ENCODE measurements at places on chromosomes 4 and X. TPM values are rescaled to one million over a fixed set of nuclear protein-coding genes. Genes with fewer than 3 reads are reported as not detected.

GRCh38 chr4:82889287-82889686 lies 1.7 kb downstream of the SEC31A start:
- peak overlapping the region; percentile 93 for H3K4me3 ChIP-seq
- DNase-seq, result no peak
- H3K27ac ChIP-seq, result no peak overlapping the region
- peaks cover 2% of the 10 kb centered on the region for H3K4me1 ChIP-seq

- H3K4me1 ChIP-seq, result peaks cover 8% of the 10 kb centered on the region
- no peaks in the 10 kb centered on the region for H3K27me3 ChIP-seq
- no peak overlapping the region for H3K4me3 ChIP-seq
- DNase-seq, result no peak
- H3K36me3 ChIP-seq, result no peaks in the 10 kb centered on the region
- no peak overlapping the region for H3K27ac ChIP-seq
Observed at GRCh38 chr4:8539661-8540060, 40.5 kb upstream of the GPR78 start.

NEIL3 gene
- 4.5 TPM for total RNA-seq

DNA sequence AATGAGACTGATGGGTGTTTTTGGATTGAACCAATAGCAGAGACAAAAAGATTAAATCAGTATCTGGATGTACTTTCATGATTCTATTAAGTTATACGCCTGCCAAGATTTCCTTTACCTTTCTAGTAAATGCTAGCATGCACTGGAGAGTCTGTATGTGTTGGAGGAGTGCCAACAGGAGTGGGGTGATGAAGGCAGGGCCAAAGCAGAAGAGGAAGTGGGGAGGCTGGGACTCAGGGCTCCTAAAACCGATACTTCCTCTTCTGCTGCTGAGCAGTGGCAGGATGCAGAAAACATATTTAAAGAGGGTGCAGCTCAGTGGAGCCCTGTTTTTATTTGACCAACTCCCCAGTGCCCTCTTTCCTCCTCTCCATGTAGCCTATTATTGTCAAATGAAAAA lies 5.6 kb downstream of the CYSLTR1 start:
- no peak overlapping the region for H3K4me3 ChIP-seq
- no peaks in the 10 kb centered on the region for H3K27me3 ChIP-seq
- no peaks in the 10 kb centered on the region for H3K36me3 ChIP-seq

BEND4 gene
- total RNA-seq, result not detected

DNA sequence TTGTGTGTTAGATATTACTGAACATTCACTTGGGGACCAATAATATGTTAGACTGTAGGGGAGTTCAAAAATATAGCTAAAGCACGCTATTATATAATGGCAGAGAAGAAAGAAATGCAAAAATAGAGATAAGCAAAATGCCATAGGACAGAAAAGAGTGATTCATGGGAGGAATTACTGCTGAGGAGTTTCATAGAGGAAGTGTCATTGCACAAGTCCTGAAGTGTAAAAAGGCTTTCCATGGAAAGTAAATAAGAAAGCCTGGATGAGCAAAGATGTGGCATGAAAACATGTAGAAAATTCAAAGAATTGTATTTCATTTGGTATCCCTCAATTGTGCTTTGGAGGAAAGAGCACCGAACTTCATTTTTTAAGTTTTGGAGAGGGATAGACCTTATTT lies 14.5 kb downstream of the HMGB2 start:
- no peak overlapping the region for H3K4me3 ChIP-seq
- H3K4me1 ChIP-seq, result peaks cover 4% of the 10 kb centered on the region
- H3K27ac ChIP-seq, result no peak overlapping the region
- H3K27me3 ChIP-seq, result no peaks in the 10 kb centered on the region

SLC7A11 gene
- 74.8 TPM for total RNA-seq

DNA sequence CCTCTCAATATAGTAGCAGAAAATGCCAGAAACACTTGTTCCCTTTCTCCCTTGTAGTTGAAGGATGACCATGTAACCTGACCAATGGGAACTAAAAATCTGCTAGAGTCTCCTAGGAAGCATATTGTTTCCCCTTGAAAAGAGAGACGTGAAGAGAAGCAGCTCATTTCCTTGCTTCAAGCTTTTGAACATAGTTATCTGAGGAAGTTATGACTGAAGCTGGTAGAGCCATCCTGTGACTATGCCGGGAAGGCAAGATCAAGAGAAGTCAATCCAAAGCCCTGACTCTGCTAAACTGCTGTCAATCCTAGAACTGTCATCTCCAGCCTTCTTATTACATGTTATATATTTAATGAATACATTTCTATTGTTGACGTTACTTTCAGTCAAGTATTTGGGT lies 66.6 kb downstream of the EIF4E start:
- no peak for DNase-seq
- no peaks in the 10 kb centered on the region for H3K27me3 ChIP-seq
- H3K36me3 ChIP-seq, result no peaks in the 10 kb centered on the region
- no peak overlapping the region for H3K27ac ChIP-seq
- H3K4me1 ChIP-seq, result no peaks in the 10 kb centered on the region

NAT8L gene
- total RNA-seq, result 0.26 TPM

- no peak overlapping the region for H3K4me3 ChIP-seq
- no peak overlapping the region for H3K27ac ChIP-seq
- no peak for DNase-seq
- no peaks in the 10 kb centered on the region for H3K27me3 ChIP-seq
- no peaks in the 10 kb centered on the region for H3K36me3 ChIP-seq
Observed at GRCh38 chrX:123971982-123972381, 10.5 kb downstream of the STAG2 start.

CT45A3 gene
- total RNA-seq, result not detected

DNA sequence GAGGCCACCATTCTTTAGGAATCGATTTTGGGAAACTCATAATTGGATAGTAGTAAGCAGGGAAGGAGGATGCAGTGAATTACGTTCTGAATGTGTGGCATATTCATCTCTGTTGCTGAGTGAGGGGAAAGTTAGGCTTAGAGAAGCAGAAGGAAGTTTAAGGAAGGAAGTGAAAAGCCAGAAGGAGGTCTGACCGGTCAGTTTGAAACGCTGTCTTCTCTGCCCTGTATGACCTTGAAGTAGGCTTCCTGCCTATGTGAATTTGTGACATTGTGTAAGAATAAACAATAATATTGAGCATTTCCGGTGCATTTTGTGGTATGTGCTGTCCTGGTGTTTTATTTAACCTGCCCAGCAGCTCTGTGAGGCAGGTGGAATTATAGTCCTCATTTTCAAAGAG lies 67.3 kb downstream of the PDLIM5 start:
- peaks cover 7% of the 10 kb centered on the region for H3K4me1 ChIP-seq
- no peaks in the 10 kb centered on the region for H3K36me3 ChIP-seq
- no peaks in the 10 kb centered on the region for H3K27me3 ChIP-seq
- H3K27ac ChIP-seq, result no peak overlapping the region
- H3K4me3 ChIP-seq, result no peak overlapping the region

TMPRSS11A gene
- not detected for total RNA-seq

DNA sequence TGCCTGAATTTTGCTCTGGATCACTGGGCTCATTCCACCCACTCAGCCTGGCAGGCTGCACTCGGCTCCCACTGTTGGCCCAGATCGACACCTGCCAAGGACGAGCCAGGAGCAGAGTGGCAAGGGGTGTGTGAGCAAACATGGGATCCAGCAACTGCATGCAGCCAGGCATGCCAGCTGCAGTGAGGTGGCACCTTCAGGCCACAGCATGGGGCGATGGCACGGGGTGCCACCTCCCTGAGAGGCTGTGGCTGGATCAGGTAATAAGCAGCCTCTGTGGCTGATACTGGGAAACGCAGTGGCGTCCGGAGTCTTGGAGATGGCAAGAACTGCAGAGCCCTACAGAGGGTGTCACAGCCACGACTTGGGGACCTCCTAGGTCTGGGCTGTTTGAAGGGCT lies 244.5 kb upstream of the FSTL5 start:
- H3K4me3 ChIP-seq, result no peak overlapping the region
- no peaks in the 10 kb centered on the region for H3K27me3 ChIP-seq
- no peaks in the 10 kb centered on the region for H3K4me1 ChIP-seq
- no peak overlapping the region for H3K27ac ChIP-seq
- no peak for DNase-seq

SHISA3 gene
- total RNA-seq, result 0.33 TPM

DNA sequence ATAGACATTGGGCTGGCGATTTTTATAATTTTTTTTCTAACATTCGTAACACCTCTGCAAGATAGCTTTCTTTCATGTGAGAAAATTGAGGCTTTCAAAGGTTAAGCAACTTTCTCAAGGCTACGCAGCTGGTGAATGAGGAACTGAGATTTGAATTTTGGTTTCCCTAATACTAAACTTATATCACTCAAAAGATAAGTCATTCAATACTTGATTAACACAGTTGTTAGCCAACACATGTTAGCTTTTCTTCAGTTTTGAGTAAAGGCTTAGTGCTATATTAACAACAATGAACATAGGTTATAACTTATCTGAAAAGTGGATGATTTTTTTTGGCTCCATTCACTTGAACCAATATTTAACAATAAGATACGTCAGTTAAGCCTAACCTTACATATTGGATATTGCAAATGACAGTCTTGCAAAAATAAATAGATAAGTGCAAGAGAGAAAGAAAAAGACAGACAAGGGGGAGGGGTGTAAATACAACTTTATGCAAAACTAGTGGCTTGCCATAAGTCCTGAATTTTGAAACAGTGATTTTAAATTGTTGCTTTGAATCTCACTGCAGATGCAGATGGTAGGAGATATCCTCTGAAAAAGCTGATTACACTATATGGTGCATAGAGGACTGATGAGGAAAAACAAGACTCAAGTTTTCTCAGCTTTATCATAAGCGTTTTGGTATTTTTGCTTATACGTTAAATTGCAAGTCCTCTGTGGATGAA lies 11.1 kb upstream of the GPM6A start:
- no peak overlapping the region for H3K27ac ChIP-seq
- H3K36me3 ChIP-seq, result no peaks in the 10 kb centered on the region
- H3K27me3 ChIP-seq, result no peaks in the 10 kb centered on the region
- DNase-seq, result no peak

GRCh38 chr4:54099748-54100574 lies at the start of gene GSX2:
Gene GSX2 (plus strand): TSS chr4:54100163. CDS start chr4:54100345, 182 bp downstream.
- H3K4me3 ChIP-seq, result peak within 1 kb of the TSS; percentile 52
- no peak within 1 kb of the TSS for H3K27ac ChIP-seq
- no peaks in the 10 kb centered on the region for H3K36me3 ChIP-seq
- H3K4me1 ChIP-seq, result peaks cover 13% of the 10 kb centered on the region
- H3K27me3 ChIP-seq, result peaks cover 31% of the 10 kb centered on the region
- no peak for DNase-seq

GRCh38 chr4:648579-649292 lies 23.4 kb downstream of the PDE6B start:
- no peak for DNase-seq
- H3K4me1 ChIP-seq, result no peaks in the 10 kb centered on the region
- peaks cover 4% of the 10 kb centered on the region for H3K27me3 ChIP-seq
- no peaks in the 10 kb centered on the region for H3K36me3 ChIP-seq
- H3K27ac ChIP-seq, result no peak overlapping the region
- H3K4me3 ChIP-seq, result no peak overlapping the region

GPR101 gene
- not detected for total RNA-seq

DNA sequence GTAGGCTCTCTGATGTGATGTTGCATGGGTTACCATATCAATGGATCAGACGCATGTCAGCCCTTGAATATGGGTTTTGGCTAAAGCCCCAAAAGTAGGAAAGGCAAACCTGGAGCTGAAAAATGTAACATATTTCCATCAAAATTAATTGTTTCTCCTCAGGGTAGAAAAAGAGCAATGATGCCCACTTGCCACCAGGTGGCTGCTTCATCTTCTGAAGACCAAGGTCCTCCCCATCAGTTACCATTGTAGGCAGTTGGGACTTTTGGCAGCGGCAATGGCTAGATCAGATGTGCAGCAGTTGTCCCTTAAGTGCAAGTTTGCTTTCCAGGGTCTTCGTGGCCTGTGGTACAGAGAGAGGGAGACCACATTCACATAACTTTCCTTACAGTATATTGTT lies 118.2 kb downstream of the NAF1 start:
- H3K4me3 ChIP-seq, result no peak overlapping the region
- DNase-seq, result peak; percentile 21
- H3K27me3 ChIP-seq, result no peaks in the 10 kb centered on the region
- no peak overlapping the region for H3K27ac ChIP-seq
- H3K4me1 ChIP-seq, result no peaks in the 10 kb centered on the region
- H3K36me3 ChIP-seq, result no peaks in the 10 kb centered on the region

GRCh38 chr4:1244081-1244977 lies 4.6 kb downstream of the CTBP1 start:
- H3K4me1 ChIP-seq, result peaks cover 16% of the 10 kb centered on the region
- no peak overlapping the region for H3K27ac ChIP-seq
- no peaks in the 10 kb centered on the region for H3K27me3 ChIP-seq
- DNase-seq, result no peak

- H3K4me1 ChIP-seq, result no peaks in the 10 kb centered on the region
- H3K27me3 ChIP-seq, result no peaks in the 10 kb centered on the region
- no peak for DNase-seq
- no peak overlapping the region for H3K27ac ChIP-seq
- H3K36me3 ChIP-seq, result no peaks in the 10 kb centered on the region
Observed at GRCh38 chrX:2550328-2551020, 49.7 kb upstream of the DHRSX start.

- H3K4me3 ChIP-seq, result no peak overlapping the region
- no peaks in the 10 kb centered on the region for H3K36me3 ChIP-seq
- no peaks in the 10 kb centered on the region for H3K27me3 ChIP-seq
- H3K4me1 ChIP-seq, result no peaks in the 10 kb centered on the region
- H3K27ac ChIP-seq, result no peak overlapping the region
- DNase-seq, result no peak
Observed at GRCh38 chr4:5921981-5922380, 29.1 kb upstream of the CRMP1 start.

DNA sequence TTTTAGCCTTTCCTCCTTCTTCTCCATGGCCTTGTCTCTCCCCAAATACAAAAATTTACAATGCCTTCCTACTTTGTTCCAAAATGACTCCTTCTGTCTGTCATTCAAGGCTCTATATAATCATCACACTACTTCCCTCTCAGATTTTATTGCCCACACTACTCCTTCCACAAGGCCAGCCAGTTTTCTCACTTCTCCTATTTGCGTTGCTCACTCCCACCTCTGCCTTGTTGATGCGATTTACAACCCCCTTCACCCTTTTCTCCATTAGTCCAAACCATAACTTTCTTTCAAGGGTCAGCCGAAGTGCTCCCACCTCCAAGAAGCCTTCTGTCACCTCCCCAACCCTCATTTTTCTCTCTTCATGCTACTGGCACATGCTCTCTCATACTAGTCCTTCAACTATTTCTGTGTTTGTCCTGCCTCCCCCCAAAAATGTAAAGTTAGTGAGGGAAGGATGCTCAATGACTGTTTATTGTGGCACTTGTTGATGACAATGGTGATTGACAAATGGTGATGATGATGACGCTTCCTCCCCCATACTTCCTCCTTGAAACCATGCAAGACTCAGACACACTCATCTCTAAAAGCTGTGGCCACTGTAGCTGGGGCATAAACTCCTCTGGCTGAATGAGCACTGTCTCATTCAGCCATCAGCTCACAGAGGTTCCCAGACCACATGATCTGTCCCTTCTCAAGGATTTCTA lies 2.7 kb upstream of the XKRX start:
- H3K4me3 ChIP-seq, result no peak overlapping the region
- no peaks in the 10 kb centered on the region for H3K36me3 ChIP-seq
- no peaks in the 10 kb centered on the region for H3K4me1 ChIP-seq
- DNase-seq, result no peak
- no peaks in the 10 kb centered on the region for H3K27me3 ChIP-seq

GRCh38 chr4:77590482-77590881 lies 15.1 kb upstream of the CXCL13 start:
- no peaks in the 10 kb centered on the region for H3K4me1 ChIP-seq
- H3K27ac ChIP-seq, result no peak overlapping the region
- H3K4me3 ChIP-seq, result no peak overlapping the region
- H3K27me3 ChIP-seq, result no peaks in the 10 kb centered on the region
